ENCODE measurements at places on chromosomes 1 and 21. TPM values are rescaled to one million over a fixed set of nuclear protein-coding genes. Genes with fewer than 3 reads are reported as not detected.

DNA sequence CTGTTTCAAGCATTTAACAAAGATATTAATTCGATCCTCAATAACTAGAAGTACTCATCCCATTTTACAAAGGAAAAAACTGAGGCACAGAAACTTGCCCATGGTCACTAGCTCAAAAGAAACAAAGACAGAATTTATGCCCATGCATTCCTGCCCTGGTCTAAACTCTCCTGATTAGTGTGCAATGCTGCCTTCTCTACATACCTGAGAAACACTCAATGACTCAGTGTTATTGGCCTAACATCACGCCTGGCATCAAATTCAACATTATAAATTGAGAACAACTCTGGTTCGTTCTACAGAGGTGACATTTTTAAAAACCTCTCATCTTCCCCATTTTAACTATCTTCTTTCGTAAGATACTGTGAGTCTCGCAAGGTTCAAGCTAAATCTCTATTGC lies 5.2 kb downstream of the APP start:
- no peak for DNase-seq
- peaks cover 15% of the 10 kb centered on the region for H3K4me1 ChIP-seq
- no peak overlapping the region for H3K4me3 ChIP-seq
- H3K27me3 ChIP-seq = no peaks in the 10 kb centered on the region

- no peaks in the 10 kb centered on the region for H3K4me1 ChIP-seq
- peaks cover 21% of the 10 kb centered on the region for H3K27me3 ChIP-seq
- no peak overlapping the region for H3K27ac ChIP-seq
- H3K4me3 ChIP-seq = no peak overlapping the region
- DNase-seq = no peak
- H3K36me3 ChIP-seq = no peaks in the 10 kb centered on the region
These were observed 12.8 kb upstream of the TMEM200B start for GRCh38 chr1:29136391-29136915.

Gene CFAP45
- 0.29 TPM for total RNA-seq

Gene ACTA1
- not detected for total RNA-seq

Gene MTARC1
- 2.9 TPM for total RNA-seq
